ENCODE measurements at places on chromosomes 16 and 17.

- DNase-seq: no peak
These were observed 12.1 kb upstream of the POLR3E start for GRCh38 chr16:22285080-22285479.

DNA sequence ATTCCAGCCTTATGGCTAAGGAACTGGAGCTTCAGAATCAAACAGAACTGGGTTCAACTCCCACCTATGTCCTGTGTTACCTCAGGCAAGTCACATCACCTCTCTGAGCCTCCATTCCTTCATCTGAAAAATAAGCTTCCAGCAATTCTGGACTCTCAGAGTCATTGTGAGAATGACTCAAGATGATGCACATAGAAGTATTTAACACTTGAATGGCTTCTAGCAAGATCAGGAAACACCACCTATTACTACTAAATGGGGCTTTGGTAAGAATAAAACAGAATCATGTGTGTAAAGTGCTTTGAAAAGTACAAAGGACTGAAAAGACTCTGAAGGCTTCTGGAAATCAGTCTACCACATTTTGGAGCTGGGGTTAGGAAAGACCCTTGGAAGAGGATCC, 30.8 kb upstream of the CALB2 start:
- DNase-seq: no peak

DNA sequence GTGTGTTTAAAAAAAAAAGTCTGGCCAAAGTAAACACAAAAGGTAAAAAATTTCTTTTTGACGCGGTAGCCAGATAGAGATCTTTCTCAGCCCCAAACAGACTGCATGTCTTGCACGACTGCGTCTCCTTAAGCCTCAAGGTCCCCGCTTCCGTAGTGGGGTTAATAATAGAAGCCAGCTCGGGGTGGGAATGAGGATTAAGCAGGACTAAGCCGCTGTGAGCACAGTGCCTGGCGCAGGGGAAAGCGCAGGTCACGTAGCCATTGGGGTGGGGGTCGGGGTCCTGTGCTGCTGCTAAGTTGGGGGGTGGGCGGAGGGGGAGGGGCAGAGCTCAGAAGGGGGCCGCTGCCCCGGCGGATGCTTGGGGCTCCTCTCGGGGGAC, 521 bp downstream of the GGA2 start:
- peak; percentile 54 for DNase-seq

DNA sequence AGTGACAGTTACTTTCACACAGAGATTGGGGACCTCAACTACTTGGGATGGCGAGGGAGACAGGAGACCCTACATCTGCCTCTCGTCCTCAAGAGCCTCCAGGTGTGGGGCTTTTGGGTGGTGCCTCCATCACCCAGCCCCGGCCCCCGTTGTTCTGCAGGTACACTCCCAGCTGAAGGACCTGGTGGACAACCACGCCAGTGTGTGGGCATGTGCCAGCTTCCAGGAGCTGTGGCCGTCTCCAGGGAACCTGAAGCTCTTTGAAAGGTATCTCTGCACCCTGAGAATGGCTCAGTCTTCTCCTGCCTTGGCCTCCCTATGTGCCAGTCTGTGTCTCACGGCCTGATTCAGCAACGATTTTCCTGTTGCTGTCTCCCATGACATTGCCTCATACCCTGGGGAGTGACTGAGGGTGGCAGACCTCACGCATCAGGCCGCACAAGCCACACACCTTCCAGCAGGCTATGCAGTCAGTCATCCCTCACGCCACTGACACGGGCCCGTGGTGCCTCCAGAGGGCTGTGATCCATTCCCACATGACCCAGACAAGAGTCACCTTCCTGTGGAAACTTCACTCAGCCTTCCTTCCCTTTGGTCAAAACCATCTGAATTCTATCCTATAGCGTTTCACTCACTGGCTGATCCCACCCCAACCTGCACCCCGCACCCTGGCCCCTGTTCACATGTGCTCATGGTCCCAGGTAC, 3.7 kb downstream of the CCNF start:
- no peak for DNase-seq

DNA sequence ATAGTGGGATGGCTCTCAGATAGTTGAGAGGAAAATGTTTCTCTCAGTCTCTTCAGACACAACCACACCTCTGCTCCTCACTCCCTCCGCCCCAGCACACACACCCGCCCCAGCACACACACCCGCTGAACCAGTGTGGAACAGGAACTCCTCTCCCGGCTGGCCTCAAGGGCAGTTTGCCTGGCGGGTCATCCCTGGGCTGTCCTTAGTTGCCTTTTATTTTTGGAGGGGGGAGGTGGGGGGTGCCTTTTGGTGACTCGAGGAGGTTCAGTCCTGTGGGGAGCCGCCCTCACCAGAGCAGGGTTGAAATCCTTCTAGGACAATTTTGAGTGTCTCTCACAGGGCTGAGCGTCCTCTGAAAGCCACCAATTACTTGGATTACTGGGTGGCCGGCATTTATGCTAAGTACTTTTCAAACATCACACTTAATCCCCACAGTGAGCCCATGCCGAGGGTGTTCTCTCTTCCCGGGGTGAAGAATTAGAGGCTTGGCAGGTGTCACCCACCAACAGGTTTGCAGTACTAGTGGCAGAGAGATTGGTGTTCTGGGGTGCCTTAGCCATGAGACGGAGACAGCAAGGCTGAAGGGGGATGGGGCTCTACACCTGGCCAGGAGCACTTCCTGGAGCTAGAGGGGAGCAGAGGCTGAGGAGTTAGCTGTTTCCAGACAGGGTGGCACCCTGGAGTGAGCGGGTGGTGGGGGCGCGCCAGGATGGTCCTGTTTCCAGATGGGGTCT, 2.8 kb downstream of the RASD1 start:
- DNase-seq: peak; percentile 30

DNA sequence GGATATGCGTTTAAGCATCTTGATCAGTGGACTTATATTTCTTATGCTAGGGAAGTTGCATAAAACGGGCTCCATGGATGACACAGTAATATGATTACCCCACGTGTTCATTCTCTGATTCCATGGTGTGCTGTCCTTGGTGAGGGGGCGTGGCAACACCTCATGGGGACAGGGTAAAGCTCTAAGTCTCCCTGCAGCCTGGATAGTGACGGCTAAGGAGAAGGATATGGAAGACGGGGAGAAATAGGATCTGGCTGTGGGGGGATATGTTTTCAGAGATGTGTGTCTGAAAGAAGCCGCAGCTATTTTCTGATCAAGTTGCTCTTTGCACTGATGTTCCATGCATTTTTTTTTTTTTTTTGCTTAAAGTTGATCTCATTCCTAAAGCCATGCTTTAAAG, 84.3 kb downstream of the MARCHF10 start:
- peak; percentile 36 for DNase-seq

- no peak for DNase-seq
These were observed 322.5 kb downstream of the PMP22 start for GRCh38 chr17:14942526-14943190.

DNA sequence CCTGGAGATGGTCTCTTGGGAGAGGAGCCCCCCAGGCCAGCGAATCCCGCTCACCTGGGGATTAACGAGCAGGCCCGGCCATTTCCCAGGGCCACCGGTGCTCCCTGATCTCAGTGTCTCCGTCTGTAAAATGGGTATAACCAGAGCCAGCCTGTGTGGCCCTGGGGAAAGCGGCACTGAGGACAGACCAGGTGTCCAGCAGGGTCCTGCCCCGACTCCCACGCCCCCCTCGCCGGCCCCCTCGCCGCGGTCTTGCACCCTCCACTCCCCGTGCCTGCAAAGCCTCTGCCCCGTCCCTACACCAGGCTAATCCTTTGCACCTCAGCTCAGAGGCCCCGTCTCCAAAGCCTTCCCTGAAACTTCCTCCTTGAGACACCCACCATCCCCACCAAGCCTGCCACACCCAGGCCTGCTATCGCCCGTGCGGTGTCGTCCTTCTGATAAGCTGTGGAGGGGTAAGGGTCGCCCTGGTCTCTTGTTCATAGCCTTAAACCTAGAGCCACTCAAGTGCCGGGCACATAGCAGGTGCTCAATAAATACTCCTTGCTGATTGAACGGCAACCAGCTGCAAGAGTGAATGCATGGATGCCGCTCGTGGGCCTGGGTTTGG, 259.1 kb downstream of the C16orf95 start:
- no peak for DNase-seq

DNA sequence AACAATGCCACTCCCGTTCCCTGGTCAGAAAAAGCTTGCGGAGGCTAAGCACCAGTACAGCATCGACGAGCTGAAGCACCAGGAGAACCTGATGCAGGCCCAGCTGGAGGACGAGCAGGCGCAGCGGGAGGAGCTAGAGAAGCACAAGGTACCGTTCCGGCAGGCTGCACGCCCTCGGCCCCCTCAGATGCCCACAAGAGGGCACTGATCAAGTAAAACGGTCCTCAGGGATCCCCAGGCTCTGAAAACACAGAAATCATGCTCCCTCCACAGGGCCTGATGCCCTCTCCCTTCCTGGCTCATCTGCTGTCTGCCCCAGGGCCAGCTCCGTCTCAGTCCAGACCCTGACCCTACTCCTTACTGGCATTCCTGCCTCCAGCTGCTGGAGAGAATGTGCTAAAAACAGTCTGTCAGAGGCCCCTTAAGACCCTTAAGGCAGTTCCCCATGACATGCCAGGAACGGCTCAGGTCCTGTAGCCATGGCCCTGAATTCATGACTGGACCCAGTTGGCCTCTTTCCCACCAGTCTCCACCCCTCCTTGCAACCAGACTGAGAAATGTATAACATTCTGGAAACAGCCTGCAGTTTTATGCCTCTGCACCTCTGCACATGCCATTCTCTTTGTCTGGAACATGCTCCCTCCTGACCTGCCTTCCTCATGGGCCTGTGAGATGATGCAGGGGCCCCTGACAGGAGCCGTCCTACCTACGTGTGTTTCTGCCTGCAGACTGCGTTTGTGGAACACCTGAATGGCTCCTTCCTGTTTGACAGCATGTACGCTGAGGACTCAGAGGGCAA, 21.8 kb downstream of the DRC3 start:
- DNase-seq: no peak

DNA sequence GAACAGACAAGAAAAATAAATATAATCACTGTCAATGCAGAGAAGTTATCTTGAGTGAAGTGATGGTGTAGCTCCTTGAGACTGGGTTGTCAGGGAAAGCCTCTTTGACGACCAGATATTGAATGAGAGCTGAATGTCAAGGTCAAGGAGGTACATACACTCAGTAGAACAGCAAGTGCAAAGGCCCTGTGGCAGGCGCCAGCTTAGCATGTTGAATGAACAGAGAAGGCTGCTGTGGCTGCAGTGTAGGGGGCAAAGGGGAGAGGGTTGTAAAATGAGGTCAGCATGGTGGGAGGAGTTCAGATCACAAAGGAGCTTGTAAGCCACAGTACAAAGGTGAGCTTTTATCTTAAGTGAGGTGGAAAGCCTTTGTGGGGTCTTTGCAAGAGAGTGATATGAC, 111.5 kb downstream of the ZFHX3 start:
- DNase-seq: no peak

DNA sequence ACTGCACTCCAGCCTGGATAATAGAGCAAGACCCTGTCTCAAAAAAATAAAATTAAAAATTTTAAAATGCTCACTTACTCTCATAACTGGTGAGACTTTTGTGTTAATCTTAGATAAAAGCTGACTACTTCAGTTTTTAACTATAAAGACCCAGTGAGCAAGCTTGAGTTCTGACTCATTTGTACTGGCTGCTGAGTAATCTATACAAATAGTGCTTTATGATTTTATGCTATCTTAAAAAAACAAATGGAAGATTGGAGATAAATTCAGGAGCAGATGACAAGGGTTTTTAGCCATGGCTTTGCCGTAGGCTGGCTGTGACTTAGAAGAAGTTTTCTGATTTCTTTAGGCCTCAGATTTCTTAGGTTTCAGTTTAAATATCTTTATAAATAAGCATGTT, 30.5 kb downstream of the SNTB2 start:
- no peak for DNase-seq

DNA sequence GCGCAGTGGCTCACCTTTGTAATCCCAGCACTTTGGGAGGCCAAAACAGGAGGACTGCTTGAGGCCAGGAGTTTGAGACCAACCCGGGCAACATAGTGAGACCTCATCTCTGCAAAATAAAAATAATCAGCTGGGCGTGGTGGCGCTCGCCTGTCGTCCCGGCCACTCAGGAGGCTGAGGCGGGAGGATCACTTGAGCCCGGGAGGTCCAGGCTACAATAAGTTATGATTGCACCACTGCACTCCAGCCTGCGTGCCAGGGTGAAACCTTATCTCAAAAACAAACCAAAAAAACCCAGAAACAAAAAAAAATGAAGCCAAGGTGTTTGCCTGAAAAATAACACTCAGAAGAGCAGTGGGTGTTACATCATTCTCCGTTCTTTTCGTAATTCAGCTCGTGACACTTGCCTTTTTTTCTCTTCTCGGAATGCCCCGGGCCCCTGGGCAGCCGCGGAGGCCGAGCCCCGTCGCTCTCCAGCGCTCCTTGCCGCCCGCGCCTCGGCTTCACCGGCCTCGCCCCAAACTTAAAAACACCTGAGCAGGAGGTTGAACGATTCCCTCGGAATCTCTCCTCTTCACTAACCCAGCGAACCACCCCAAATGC, 17.0 kb downstream of the PRCD start:
- no peak for DNase-seq

- DNase-seq: no peak
These were observed 168.0 kb downstream of the AHSP start for GRCh38 chr16:31695667-31696066.

GRCh38 chr17:2025220-2025621, at the start of gene RTN4RL1:
Gene RTN4RL1, minus strand, starts transcription at chr17:2025334. Its CDS starts 469 bp downstream, at chr17:2024865.
- peak; percentile 84 for DNase-seq

- peak; percentile 59 for DNase-seq
These were observed 63.9 kb upstream of the DNAJA2 start for GRCh38 chr16:47037396-47037745.

- DNase-seq: no peak
These were observed 5.0 kb upstream of the MAPK3 start for GRCh38 chr16:30127993-30128392.

DNA sequence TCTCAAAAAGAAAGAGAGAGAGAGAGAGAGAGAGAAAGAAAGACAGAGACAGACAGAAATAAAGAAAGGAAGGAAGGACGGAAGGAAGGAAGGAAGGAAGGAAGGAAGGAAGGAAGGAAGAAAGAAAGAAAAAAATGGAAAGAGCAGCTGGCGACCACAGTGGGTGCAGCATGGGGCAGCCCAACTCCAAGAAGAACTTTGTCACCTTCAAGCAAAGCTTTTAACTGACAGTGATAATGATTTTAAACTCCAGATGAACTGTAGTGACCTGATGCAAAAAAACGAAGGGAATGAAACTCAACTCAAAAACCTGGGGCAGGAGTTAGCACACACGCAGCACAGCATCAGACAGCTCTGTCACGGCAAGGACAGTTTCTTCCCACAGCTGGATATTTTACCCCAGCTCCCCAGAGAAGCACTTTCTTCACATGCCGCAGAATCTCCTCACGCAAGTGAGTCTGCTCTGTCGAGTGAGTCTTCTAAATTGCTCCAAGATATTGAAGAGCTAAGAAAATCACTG, 5.0 kb upstream of the ARHGAP17 start:
- DNase-seq: no peak

GRCh38 chr16:89363621-89364393, 126.6 kb downstream of the ANKRD11 start:
- no peak for DNase-seq

- DNase-seq: peak; percentile 72
These were observed 11.4 kb downstream of the DYNC1LI2 start for GRCh38 chr16:66740010-66740409.
